ENCODE measurements at places on chromosomes 3 and 15.

DNA sequence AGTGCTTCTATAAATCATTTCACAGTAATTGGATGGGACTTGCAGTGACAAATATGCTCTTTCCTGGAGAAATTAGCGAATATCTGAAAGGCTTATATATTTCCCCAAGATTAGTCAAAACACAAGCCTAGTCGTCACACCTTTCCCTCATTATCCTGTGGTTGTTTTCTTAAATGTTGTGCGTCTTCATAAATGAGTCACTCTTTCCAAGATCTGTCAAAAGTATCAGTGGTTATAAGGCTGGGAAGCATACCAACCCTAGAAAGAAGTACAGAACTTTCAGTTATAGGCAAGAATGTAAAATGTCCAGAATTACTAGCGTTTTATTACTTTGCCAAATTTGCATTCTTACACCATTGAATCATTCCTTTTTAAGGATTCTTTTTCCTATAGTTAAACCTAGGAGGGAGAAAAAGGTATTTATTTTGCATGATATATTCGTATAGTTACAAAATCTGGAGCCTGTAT lies 33.6 kb downstream of the TMEM212 start:
- DNase-seq: no peak

- no peak for DNase-seq
These were observed 46.3 kb upstream of the GAP43 start for GRCh38 chr3:115577000-115577399.

DNA sequence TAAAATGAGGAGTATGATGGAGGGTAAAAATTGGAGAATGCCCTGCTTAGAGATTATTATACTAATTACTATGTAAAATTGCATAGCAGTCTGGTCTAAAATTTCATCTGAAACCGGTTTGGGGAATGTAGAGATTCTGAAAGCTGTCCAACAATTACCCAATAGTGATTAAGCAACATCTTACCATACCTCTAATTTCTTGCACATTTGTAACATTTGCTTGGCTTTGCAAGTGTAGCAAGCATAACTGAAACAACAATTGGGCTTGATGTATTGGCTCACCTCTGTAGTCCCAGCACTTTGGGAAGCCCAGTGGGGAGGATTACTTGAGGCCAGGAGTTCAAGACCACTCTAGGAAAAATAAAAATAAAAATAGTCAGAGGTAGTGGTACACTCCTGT lies 17.4 kb downstream of the AADACL2 start:
- no peak for DNase-seq

- peak; percentile 3 for DNase-seq
These were observed 76.2 kb upstream of the PLCL2 start for GRCh38 chr3:16808393-16809107.

GRCh38 chr3:9750556-9751411 lies 1.0 kb downstream of the OGG1 start:
- no peak for DNase-seq

DNA sequence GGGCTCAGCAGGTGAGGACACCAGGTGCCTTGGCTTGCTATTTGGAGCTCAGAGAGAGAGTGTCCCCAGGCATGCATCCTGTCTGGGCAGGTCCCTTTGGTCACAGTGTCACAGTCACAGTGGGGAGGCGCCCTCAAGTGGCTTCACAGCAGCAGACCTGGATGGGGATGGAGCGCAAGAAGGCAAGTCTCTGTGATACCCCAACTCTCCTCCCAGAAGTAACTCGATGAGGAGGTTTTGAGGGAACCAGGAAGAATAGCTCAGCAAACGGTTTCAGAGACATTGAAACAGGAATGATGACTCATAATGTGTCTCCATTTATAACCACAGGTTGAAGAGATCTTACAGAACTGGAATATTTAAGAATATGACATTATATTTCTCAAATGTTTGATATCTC lies 66.5 kb upstream of the SH3GL3 start:
- DNase-seq: no peak

DNA sequence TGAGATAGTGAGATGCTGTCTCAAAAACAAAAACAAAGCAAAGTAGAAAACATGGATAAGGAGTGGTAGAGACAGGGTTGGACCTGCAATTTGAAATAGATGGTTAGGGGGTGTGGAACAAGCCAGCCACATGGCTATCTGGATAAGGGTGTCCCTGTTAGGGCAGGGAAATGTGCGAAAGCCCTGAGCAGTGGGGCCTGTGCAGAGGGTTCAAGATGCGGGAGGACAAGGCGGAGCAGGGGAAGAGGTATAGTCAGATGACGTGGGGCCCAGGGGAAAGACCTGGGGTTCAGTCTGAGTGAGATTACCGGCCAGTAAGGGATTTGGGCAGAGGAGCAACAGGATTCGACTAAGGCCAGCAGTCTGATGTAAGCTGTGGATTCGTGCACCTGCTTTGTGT lies 18.4 kb upstream of the NR2E3 start:
- DNase-seq: no peak

DNA sequence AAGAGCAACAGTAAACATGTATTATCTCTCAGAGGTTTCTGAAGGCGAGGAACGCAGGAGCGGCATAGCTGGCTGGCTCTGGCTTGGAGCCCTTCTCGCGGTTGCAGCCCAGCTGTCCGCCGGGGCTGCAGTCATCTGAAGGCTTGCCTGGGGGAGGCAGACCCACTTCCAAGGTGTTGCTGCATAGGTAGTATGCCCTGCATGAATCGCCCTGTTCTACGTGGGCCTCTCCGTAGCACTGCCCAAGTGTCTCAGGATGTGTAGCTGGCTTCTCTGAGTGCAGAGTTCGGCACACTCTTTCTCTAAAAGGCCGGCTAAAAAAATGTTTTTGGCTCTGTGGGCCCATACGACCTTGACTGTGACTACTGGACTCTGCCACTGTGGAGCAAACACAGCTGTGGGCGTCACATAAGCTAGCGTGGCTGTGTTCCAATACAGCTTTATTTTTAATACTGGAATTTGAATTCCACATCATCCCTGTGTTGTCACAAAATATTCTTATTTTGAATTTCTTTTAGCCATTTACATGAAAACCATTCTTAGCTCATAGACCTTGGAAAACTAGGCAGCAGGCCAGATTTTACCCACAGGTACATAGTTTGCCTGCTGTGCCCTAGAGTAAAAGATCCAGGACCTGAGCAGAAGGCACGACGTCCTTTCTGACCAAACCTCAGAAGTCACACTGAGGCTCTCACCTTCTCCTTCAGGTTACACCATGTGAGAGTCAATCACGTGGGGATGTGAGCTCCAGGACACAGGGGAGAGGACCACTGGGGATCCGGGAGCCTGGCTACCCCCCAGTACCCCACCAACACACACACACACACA lies 55.9 kb downstream of the PGPEP1L start:
- DNase-seq: no peak
